ENCODE measurements at places on chromosomes 2 and 18.

- no peaks in the 10 kb centered on the region for H3K27me3 ChIP-seq
- DNase-seq: no peak
- H3K4me1 ChIP-seq: no peaks in the 10 kb centered on the region
- no peak overlapping the region for H3K4me3 ChIP-seq
- H3K36me3 ChIP-seq: no peaks in the 10 kb centered on the region
- no peak overlapping the region for H3K27ac ChIP-seq
Measured at GRCh38 chr2:127558911-127559310, 23.4 kb downstream of the MYO7B start.

DNA sequence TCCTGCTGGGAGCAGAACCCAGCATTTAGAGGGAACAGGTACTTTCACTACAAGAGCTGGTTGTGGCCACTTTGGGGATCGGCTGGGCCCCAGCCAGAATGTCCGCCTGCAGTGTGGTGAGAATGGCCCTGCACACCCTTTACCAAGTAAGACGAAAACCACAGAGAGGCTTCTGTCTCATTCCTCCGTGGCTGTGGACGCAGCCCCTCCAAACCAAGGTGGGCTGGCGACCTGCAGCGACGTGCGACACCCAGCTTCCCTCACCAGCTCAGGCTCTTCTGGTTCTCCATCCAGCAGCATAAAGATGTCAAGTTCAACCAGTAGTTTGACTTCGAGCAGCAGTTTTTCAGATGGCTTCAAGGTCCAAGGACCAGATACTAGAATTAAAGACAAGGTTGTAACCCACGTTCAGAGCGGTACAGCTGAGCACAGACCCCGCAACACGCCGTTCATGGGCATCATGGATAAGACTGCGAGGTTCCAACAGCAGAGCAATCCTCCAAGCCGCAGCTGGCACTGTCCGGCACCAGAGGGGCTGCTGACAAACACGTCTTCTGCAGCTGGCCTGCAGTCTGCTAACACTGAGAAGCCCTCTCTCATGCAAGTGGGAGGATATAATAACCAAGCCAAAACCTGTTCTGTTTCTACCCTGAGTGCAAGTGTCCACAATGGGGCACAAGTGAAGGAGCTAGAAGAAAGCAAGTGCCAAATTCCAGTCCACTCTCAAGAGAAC, 56.2 kb downstream of the WDSUB1 start:
- H3K4me1 ChIP-seq: peaks cover 8% of the 10 kb centered on the region
- DNase-seq: no peak
- no peak overlapping the region for H3K27ac ChIP-seq
- no peaks in the 10 kb centered on the region for H3K27me3 ChIP-seq
- no peak overlapping the region for H3K4me3 ChIP-seq
- peaks cover 7% of the 10 kb centered on the region for H3K36me3 ChIP-seq

DNA sequence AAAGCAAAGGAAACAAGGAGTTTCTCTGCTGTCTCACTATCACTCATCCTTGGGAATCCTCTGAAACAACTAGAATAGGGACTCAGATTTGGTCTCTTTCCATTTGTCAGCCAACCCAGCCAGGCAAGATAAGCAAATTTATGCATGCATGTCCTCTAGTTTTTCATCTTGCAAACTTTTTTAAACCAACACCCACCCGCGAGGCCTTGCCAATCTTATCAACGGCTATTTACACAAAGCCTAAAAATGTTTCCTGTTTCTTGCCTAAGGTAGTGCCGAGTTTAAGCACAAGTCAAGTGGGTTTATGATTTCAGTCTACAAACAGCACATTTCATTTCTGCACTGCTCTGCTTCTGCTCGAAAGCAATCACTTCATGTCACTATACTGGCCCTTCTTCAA, 240.9 kb downstream of the STK39 start:
- no peaks in the 10 kb centered on the region for H3K4me1 ChIP-seq
- no peaks in the 10 kb centered on the region for H3K27me3 ChIP-seq
- H3K4me3 ChIP-seq: no peak overlapping the region
- H3K27ac ChIP-seq: no peak overlapping the region
- no peaks in the 10 kb centered on the region for H3K36me3 ChIP-seq

GRCh38 chr2:191530618-191531017, 147.3 kb upstream of the NABP1 start:
- no peaks in the 10 kb centered on the region for H3K4me1 ChIP-seq
- no peaks in the 10 kb centered on the region for H3K27me3 ChIP-seq
- no peak overlapping the region for H3K27ac ChIP-seq
- no peak for DNase-seq

GRCh38 chr18:10748641-10749040, 222.8 kb downstream of the NAPG start:
- peaks cover 16% of the 10 kb centered on the region for H3K4me1 ChIP-seq
- no peak overlapping the region for H3K27ac ChIP-seq
- H3K27me3 ChIP-seq: no peaks in the 10 kb centered on the region
- no peaks in the 10 kb centered on the region for H3K36me3 ChIP-seq
- no peak overlapping the region for H3K4me3 ChIP-seq

- no peak for DNase-seq
- no peak overlapping the region for H3K4me3 ChIP-seq
- H3K4me1 ChIP-seq: no peaks in the 10 kb centered on the region
- no peak overlapping the region for H3K27ac ChIP-seq
- H3K27me3 ChIP-seq: no peaks in the 10 kb centered on the region
Measured at GRCh38 chr2:225582355-225583116, 183.0 kb downstream of the NYAP2 start.

- no peak overlapping the region for H3K27ac ChIP-seq
- no peaks in the 10 kb centered on the region for H3K36me3 ChIP-seq
- no peaks in the 10 kb centered on the region for H3K27me3 ChIP-seq
- H3K4me1 ChIP-seq: no peaks in the 10 kb centered on the region
- no peak for DNase-seq
- no peak overlapping the region for H3K4me3 ChIP-seq
Measured at GRCh38 chr2:221268631-221269030, 303.5 kb downstream of the EPHA4 start.

GRCh38 chr2:38301340-38301968, 75.6 kb downstream of the ATL2 start:
- H3K4me3 ChIP-seq: no peak overlapping the region
- H3K4me1 ChIP-seq: peaks cover 28% of the 10 kb centered on the region
- DNase-seq: peak; percentile 54
- H3K27ac ChIP-seq: no peak overlapping the region
- peaks cover 13% of the 10 kb centered on the region for H3K36me3 ChIP-seq
- no peaks in the 10 kb centered on the region for H3K27me3 ChIP-seq

DNA sequence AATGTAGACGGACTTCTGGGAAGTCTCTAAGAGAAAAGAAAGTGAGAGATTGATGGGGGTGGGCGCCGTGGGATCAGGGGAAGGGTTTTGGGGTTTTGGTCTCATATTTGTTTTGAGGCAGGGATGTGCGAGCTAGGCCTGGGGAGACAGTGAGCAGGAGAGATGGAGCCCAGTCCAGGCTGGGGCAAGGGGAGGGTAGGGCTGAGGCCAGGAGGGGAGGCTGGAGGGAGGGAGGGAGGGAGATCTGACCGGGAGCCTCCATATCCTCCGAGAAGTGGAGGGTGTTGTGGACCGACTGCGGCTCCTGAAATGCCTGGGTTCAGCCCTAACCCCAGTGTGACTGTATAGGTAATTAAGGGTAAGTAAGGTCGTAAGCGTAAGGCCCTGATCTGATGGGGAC, 72.8 kb upstream of the ODC1 start:
- H3K27ac ChIP-seq: no peak overlapping the region
- no peaks in the 10 kb centered on the region for H3K27me3 ChIP-seq
- H3K4me3 ChIP-seq: no peak overlapping the region
- no peaks in the 10 kb centered on the region for H3K4me1 ChIP-seq

DNA sequence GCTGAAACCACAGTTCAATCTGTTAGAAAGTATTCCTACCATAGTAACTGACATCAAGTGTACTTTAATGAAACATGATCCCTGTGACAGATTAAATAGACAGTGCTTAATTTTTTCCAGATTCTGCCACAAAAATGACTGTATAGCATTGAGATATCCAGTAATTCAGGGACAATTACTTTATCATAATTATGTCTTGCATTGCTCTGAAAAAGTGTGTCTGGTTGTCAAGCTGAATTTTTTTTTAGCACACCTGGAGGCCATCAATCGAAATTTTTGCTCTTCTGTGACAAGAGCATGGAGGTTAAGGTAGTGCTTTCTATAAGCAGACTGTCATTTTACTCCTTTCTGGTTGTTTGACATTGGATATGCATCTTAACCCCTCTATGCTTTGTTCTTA, 1083.8 kb upstream of the NRXN1 start:
- H3K4me1 ChIP-seq: no peaks in the 10 kb centered on the region
- DNase-seq: no peak
- H3K27ac ChIP-seq: no peak overlapping the region

DNA sequence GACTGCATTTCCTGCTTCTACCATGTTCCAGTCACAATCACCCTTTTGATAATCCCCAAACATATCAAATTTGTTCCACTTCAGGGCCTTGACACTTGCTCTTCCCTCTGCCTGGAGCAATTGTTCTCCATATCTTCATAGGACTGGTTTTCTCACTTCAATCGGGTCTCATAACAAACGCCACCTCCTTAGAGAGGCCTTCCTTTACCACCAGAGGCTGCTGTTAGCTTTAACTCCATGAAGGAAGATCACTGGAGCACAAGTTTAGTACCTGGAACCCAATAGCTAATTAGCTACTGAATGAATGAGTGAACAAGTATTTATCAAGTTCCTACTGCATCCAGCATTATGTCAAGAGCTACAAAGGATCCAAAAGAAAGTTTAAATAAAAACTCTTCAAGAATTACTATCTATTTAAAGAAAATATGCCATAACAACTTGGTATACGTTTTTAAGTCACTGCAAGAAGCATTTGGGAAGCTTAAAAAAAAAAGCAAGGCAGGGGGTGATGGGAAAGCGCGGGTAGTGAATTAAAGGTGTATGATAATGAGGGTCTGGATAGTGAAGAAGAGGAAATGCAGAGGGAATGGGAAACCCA, 58.8 kb downstream of the BAZ2B start:
- no peaks in the 10 kb centered on the region for H3K4me1 ChIP-seq
- no peaks in the 10 kb centered on the region for H3K27me3 ChIP-seq
- H3K4me3 ChIP-seq: no peak overlapping the region
- H3K36me3 ChIP-seq: no peaks in the 10 kb centered on the region
- DNase-seq: no peak
